Neuronal stem cell (in vitro differentiated cells): ENCODE measurements at places on chromosomes 12 and 14.

DNA sequence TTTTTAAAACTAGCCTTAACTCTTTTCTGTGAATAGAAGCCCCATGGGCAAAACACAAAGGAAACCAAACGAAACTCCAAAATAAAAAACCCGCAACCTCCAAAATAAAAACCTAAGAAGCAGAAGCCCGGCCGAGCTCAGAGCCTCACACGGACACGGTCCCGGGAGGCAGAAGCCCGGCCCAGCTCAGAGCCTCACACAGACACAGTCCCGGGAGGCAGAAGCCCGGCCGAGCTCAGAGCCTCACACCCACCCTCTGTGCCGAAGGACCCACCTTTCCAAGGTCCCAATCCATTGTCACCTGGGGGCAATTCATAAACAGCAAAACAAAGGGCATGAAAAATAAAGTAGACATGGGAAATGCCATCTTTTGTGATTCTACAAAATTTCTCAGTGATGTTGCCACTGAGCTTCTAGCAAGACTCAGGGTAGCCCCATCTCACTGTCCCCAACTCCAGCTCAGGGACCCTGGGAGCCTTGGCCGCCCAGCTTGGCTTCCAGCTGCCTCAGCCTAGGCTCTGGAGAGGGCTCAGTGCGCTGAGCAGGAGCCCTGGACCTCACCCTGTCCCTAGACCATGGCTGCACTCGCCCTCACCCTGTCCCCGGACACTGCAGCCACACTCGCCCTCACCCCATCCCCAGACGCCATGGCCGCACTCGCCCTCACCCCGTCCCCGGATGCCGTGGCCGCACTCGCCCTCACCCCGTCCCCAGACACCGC, 82.2 kb downstream of the GALNT9 start:
- H3K36me3 ChIP-seq = no peaks in the 10 kb centered on the region
- H3K27me3 ChIP-seq = no peaks in the 10 kb centered on the region
- H3K4me1 ChIP-seq = no peaks in the 10 kb centered on the region
- no peak overlapping the region for H3K27ac ChIP-seq

GRCh38 chr12:106179086-106179485, 40.3 kb upstream of the NUAK1 start:
- DNase-seq = peak; percentile 11
- H3K36me3 ChIP-seq = no peaks in the 10 kb centered on the region
- H3K4me3 ChIP-seq = no peak overlapping the region
- no peaks in the 10 kb centered on the region for H3K27me3 ChIP-seq
- peaks cover 21% of the 10 kb centered on the region for H3K4me1 ChIP-seq

GRCh38 chr14:52844262-52845060, 53.1 kb upstream of the GNPNAT1 start:
- no peak overlapping the region for H3K27ac ChIP-seq
- H3K4me3 ChIP-seq = no peak overlapping the region
- no peaks in the 10 kb centered on the region for H3K36me3 ChIP-seq
- no peak for DNase-seq
- H3K27me3 ChIP-seq = no peaks in the 10 kb centered on the region

- peaks cover 43% of the 10 kb centered on the region for H3K36me3 ChIP-seq
- H3K27ac ChIP-seq = peak overlapping the region; percentile 29
- DNase-seq = no peak
- H3K4me3 ChIP-seq = peak overlapping the region; percentile 19
- no peaks in the 10 kb centered on the region for H3K27me3 ChIP-seq
Observed at GRCh38 chr12:132083614-132083940, 60.5 kb downstream of the DDX51 start.

- no peak overlapping the region for H3K27ac ChIP-seq
- DNase-seq = no peak
- no peaks in the 10 kb centered on the region for H3K27me3 ChIP-seq
- peaks cover 1% of the 10 kb centered on the region for H3K4me1 ChIP-seq
Observed at GRCh38 chr12:112792301-112792700, 753 bp downstream of the RPH3A start.

DNA sequence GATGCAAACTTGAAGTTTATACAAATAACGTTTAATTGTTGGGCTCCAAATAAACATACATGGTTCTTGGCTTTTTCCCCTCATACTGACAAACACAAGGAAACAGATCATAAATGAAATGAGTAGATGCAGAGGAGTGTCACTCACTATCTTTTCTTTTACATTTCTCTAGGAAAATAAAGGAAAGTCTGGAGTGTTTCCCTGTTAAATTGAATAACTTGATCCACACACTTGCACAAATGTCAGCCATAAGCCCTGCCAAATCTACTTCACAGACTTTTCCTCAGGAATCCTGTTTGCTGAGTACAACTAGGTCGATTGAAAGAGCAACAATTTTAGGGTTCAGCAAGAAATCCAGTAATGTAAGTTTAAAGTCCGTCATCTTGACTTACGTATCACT, 175.3 kb downstream of the PLCZ1 start:
- no peak overlapping the region for H3K27ac ChIP-seq
- no peaks in the 10 kb centered on the region for H3K36me3 ChIP-seq
- no peaks in the 10 kb centered on the region for H3K27me3 ChIP-seq
- H3K4me1 ChIP-seq = no peaks in the 10 kb centered on the region

- H3K36me3 ChIP-seq = no peaks in the 10 kb centered on the region
- H3K27me3 ChIP-seq = no peaks in the 10 kb centered on the region
- no peak overlapping the region for H3K4me3 ChIP-seq
- no peak for DNase-seq
- no peaks in the 10 kb centered on the region for H3K4me1 ChIP-seq
Observed at GRCh38 chr14:106622200-106622745, 1095.9 kb downstream of the TMEM121 start.

- H3K27me3 ChIP-seq = no peaks in the 10 kb centered on the region
- H3K4me1 ChIP-seq = no peaks in the 10 kb centered on the region
Observed at GRCh38 chr12:20320552-20320951, 47.8 kb upstream of the PDE3A start.

- no peak overlapping the region for H3K27ac ChIP-seq
- H3K27me3 ChIP-seq = no peaks in the 10 kb centered on the region
- H3K4me1 ChIP-seq = peaks cover under 1% of the 10 kb centered on the region
Observed at GRCh38 chr14:22962061-22962676, 5.3 kb upstream of the HAUS4 start.

GRCh38 chr14:101456246-101457175, 104.8 kb upstream of the DIO3 start:
- H3K27ac ChIP-seq = no peak overlapping the region
- H3K4me1 ChIP-seq = peaks cover 2% of the 10 kb centered on the region
- no peaks in the 10 kb centered on the region for H3K36me3 ChIP-seq

DNA sequence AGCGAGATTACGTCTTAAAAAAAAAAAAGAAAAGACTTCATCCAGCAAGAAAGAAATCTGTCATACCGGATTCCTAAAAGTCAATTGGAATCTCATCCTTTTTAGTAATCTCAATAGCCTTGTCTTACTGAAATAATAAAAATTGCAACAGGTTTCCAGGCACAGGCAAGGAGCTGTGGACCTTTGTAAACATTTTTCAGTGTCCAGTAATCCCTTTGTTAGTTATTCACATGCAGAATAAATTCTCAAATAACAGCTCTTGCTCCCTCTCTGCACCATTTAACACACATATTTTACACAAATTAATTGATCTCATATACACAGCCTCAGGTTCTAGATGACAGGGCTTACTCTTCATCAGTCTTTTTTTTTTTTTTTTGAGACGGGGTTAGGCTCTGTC, 22.0 kb upstream of the CALM1 start:
- DNase-seq = no peak
- no peaks in the 10 kb centered on the region for H3K36me3 ChIP-seq
- no peaks in the 10 kb centered on the region for H3K27me3 ChIP-seq
- H3K4me3 ChIP-seq = no peak overlapping the region
- no peak overlapping the region for H3K27ac ChIP-seq
- peaks cover 3% of the 10 kb centered on the region for H3K4me1 ChIP-seq

GRCh38 chr12:32105986-32106516, 596 bp upstream of the BICD1 start:
- no peaks in the 10 kb centered on the region for H3K27me3 ChIP-seq
- H3K4me3 ChIP-seq = peak overlapping the region; percentile 98
- H3K4me1 ChIP-seq = peaks cover 5% of the 10 kb centered on the region
- DNase-seq = no peak
- peak overlapping the region; percentile 60 for H3K27ac ChIP-seq
- H3K36me3 ChIP-seq = no peaks in the 10 kb centered on the region

GRCh38 chr14:35534873-35535482, 1.0 kb downstream of the INSM2 start:
- H3K36me3 ChIP-seq = no peaks in the 10 kb centered on the region
- peaks cover 13% of the 10 kb centered on the region for H3K27me3 ChIP-seq
- peak overlapping the region; percentile 29 for H3K4me3 ChIP-seq
- H3K27ac ChIP-seq = no peak overlapping the region
- DNase-seq = peak; percentile 84

DNA sequence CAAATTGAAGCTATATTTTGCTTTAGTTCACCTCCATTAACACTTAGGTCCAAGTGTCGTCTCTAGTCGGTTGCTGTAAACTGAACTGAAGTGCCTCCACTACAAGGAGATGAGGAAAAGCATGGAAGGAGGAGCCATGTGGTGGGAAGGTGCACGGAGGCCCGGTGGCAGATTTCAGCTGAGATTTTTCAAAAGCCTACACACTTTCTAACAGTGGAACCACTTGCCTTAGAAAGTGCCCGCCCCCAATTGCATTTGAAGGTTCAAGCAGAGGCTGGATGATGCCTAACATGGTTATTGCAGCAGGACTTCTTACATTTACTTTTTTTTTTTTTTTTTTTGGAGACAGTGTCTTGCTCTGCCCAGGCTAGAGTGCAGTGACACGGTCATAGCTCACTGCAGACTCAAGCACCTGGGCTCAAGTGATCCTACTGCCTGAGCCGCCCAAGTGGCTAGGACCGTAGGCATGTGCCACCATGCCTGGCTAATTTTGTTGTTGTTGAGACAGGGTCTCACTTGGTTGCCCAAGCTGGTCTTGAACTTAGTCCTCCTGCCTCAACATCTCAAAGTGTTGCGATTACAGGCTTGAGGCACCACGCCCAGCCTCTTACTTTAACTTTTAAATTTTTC, 27.6 kb downstream of the EML1 start:
- no peak overlapping the region for H3K4me3 ChIP-seq
- no peak overlapping the region for H3K27ac ChIP-seq
- H3K36me3 ChIP-seq = no peaks in the 10 kb centered on the region
- no peak for DNase-seq
- peaks cover 5% of the 10 kb centered on the region for H3K4me1 ChIP-seq

GRCh38 chr14:50978888-50979287, 34.6 kb upstream of the PYGL start:
- no peaks in the 10 kb centered on the region for H3K36me3 ChIP-seq
- no peak for DNase-seq
- no peaks in the 10 kb centered on the region for H3K27me3 ChIP-seq
- H3K4me1 ChIP-seq = no peaks in the 10 kb centered on the region

GRCh38 chr14:76097547-76097946, 54.2 kb upstream of the GPATCH2L start:
- no peak for DNase-seq
- H3K4me3 ChIP-seq = no peak overlapping the region
- H3K27me3 ChIP-seq = no peaks in the 10 kb centered on the region
- peaks cover 7% of the 10 kb centered on the region for H3K4me1 ChIP-seq
- no peak overlapping the region for H3K27ac ChIP-seq
- H3K36me3 ChIP-seq = no peaks in the 10 kb centered on the region

- H3K4me3 ChIP-seq = no peak overlapping the region
- H3K36me3 ChIP-seq = no peaks in the 10 kb centered on the region
- H3K27ac ChIP-seq = no peak overlapping the region
- H3K4me1 ChIP-seq = no peaks in the 10 kb centered on the region
Observed at GRCh38 chr12:115191342-115191741, 507.4 kb upstream of the TBX3 start.
